ENCODE measurements at places on chromosomes 7 and 10. TPM values are rescaled to one million over a fixed set of nuclear protein-coding genes. Genes with fewer than 3 reads are reported as not detected.

DNA sequence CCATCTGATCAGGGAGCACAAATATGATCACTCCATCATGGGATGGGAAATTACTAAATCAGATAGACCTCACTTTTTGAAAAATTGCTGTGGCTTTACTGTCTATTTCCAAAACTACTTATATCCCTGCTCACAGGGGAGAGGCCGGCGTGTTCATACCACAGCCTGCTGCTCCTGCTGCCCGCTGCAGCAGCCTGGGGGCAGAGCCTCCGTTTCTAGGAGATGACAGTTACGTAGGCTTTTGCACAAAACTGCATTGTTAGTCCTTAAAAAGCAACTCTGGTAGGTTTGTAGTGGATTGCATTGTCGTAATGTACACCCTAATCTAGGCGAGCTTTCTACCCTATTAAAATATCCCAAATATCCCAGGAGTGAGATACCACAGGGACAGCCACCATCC, 203.7 kb downstream of the EBF3 start:
- DNase-seq: no peak

DNA sequence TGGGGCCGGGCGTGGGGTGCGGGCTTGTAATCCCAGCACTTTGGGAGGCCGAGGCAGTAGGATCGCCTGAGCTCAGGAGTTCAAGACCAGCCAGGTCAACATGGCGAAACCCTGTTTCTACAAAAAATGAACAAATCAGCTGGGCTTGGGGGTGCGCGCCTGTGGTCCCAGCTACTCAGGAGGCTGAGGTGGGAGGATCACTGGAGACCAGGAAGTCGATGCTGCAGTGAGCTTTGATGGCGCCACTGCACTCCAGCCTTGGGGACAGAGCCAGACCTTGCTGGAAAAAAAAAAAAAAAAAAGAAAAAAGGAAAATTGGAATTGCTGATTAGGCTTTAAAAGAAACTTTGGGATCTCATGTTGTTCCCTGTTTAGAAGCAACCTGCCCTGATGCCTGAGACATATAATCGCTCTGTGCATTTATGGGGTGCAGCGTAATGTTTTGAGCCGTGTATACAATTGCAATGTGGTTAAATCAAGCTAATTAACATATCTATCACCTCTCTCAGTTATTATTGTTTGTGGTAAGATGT, 851 bp downstream of the AKR1E2 start:
- no peak for DNase-seq

- DNase-seq: no peak
These were observed 498.7 kb upstream of the C7orf33 start for GRCh38 chr7:148091882-148092281.

- no peak for DNase-seq
These were observed 17.1 kb downstream of the SLIT1 start for GRCh38 chr10:97168645-97169044.

GRCh38 chr10:49361735-49362568, 33.9 kb downstream of the DRGX start:
- peak; percentile 91 for DNase-seq

GRCh38 chr7:30896783-30897637, 14.6 kb upstream of the AQP1 start:
- no peak for DNase-seq

DNA sequence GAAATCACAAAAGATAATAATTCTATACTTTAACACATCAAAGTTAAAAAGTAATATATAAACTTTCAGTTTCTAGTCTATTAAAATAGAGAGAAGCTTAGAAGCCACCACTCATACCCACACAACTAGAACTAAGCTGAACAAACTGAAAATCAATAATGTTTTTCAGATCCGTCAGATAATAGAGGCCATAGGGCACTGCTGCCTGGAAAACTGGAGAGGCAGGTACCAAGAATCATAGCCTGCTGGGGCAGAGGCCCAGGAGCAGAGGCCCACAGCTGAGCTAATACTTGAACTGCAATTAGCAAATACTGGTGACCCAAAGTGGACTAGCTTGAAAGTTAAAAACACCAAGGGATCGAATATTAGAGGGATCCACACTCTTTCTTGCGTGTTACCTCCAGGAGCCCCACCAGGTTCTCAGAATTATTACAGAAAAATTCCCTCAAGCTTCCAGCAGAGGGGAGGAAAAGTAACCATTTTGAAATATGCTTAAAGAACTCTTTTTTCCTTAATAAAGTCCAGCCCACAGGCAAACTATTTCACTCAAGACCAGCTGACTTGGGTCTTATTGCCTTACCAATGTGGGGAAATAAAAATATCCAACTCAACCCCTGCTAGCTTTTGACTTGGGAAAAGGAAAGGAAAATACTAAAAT, 774.1 kb upstream of the IGFBP3 start:
- DNase-seq: no peak

- DNase-seq: no peak
These were observed 6.9 kb upstream of the PSMG3 start for GRCh38 chr7:1576521-1577253.

GRCh38 chr10:69685426-69685801, 55.4 kb downstream of the FAM241B start:
- no peak for DNase-seq

- no peak for DNase-seq
These were observed 2.4 kb downstream of the INPP5F start for GRCh38 chr10:119728172-119728800.

DNA sequence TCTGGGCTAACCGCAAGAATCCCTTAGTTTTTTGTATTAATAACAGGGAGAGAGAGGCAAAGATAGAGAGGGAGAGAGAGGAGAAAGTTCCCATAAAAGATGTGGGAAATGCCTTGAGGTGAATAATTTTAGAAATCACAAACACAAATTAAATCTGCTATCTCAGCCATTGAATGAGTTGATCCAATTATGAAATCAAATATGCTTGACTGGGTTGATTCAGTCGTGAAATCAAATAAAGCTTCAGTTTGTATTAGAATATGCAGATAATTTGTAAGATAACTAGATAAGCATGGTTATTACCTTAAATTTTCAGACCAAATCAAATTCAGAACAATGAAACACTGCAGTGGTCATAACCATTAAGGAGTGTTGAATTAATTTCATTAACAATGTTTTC, 68.9 kb downstream of the SEMA3A start:
- DNase-seq: no peak

GRCh38 chr7:756928-757560, 30.0 kb upstream of the PRKAR1B start:
- DNase-seq: no peak

DNA sequence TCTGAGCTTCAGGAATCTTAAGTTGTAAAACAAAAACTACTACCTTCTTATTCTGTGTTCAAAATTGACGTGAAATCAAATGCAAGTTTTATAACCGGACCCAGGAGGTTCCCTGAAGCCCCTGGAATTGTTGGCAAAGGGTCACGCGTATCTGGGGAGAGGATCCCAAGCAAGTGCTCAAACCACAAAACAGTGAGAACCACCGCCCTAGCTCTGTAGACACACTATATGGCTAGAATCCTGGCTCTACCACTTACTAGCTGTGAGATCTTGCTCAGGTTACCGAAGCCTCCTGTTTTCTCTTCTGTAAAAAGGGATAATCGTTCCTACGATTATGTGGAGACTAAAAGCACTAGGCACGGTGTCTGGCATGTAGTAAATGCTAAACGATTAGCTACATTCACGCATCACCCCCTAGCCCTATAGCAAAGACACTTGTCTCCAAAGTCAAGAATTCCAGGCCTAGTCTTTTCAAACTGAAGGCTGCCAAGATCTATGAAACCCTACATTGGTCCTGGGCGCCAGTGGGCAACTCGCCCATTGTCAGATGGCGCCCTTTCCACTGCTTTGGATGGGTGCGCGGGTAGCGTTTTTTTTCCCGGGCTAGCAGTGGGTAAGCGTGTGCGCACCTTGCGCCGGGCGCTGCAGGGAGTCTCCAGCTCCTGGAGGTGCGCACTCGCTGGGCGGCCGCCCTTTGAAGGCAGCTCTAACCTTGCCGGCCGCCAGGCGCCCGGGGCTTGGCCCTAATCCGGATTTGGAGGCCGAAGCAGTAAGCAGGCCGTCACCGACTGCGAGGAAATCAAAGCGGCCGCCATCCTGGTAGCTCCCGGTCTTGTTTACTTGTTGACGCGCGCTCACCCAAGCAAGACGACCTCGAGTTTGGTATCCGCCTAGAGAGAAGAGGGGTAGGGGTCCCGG, 11.6 kb upstream of the NKX2-3 start:
- no peak for DNase-seq

- DNase-seq: no peak
These were observed 141.3 kb downstream of the JMJD1C start for GRCh38 chr10:63324495-63324854.

GRCh38 chr7:55235115-55235514, 130.0 kb upstream of the LANCL2 start:
- DNase-seq: no peak

GRCh38 chr10:132993271-132994184, 51.2 kb upstream of the CFAP46 start:
- DNase-seq: no peak

DNA sequence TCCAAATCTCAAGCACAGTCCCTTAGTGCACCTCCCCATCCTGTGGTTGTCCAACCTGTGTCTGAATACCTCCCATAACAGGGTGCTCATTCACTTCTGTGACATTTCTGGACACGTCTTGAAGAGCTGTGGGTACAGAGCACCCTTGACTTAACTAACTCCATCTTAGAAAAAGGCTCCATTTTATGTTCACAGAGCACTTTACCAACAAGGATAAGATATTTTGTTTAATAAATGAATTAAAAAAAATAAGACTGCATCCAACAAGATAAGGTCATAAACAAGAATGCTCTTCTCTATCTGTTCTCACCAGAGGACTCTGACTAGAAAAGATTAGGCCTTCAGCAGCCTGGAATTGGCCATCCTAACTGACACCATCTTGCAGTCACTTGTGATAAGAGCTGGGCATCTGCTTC, 335.2 kb upstream of the ZNF32 start:
- DNase-seq: no peak

DNA sequence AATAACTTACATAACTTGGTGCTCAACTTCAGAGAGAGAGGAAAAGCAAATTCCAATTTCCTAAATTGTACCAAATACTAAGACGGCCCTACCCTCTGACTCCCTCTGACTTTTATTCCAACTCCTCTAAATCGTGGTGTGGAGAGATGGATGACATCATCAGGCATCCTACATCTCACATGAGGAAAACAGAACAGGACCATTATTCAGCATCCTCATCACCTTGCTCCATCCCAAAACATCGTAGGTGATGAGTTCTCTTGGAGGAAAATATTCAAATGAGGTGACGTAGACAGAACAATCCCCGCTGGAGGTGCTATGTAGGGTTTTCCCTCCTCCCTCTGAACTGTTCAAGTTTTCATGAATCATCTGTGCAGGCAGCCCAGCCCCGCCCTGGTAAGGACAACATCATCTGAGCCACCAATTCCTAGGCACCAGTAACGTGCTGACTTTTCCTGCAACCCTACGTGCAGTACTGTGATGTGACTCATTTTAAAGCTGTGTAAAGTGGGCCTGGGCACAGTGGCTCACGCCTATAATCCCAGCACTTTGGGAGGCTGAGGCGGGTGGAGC, 167.2 kb downstream of the CALN1 start:
- no peak for DNase-seq

GRCh38 chr10:18409599-18410397, 241.6 kb downstream of the NSUN6 start:
- peak; percentile 90 for DNase-seq

GRCh38 chr10:93595378-93596161, 5.5 kb downstream of the RBP4 start:
- no peak for DNase-seq

- DNase-seq: no peak
These were observed 8.5 kb upstream of the TBL2 start for GRCh38 chr7:73586911-73587310.

GRCh38 chr7:73723813-73724212, 4.3 kb upstream of the STX1A start:
- no peak for DNase-seq

CYP2C8 gene
- total RNA-seq: not detected

AKR1E2 gene
- 16.9 TPM for total RNA-seq

ZNRF2 gene
- 18.3 TPM for total RNA-seq

STOX1 gene
- 13.6 TPM for total RNA-seq

GPR141 gene
- 2.5 TPM for total RNA-seq
